ENCODE measurements at places on chromosomes 3 and 15.

DNA sequence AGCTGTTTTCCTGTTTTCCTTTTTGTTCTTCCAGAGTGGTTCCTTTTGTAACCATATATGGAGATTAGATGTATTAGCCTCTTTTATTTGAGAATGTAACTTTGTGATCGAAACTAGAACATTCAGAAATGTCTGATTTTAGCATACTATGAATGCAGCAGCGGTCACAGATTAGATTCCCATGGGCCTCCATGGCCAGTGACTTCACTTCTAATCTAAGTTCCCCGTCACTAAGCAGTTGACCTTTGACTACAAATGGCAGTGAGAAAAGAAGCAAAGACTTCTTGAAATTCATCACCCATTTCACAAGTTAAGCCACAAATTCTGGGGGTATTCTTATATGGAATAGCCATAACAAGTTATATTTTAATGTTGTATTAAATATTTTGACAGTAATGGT is 114.6 kb upstream of the FLNB start:
- DNase-seq, result no peak

- DNase-seq, result no peak
Measured at GRCh38 chr3:186142393-186142932, 33.6 kb upstream of the ETV5 start.

GRCh38 chr3:10937141-10937825 is 55.3 kb upstream of the SLC6A1 start:
- DNase-seq, result no peak

GRCh38 chr3:10263646-10264363 is 15.5 kb downstream of the TATDN2 start:
- DNase-seq, result peak; percentile 54

- DNase-seq, result no peak
Measured at GRCh38 chr15:37793851-37794250, 140.6 kb upstream of the TMCO5A start.

DNA sequence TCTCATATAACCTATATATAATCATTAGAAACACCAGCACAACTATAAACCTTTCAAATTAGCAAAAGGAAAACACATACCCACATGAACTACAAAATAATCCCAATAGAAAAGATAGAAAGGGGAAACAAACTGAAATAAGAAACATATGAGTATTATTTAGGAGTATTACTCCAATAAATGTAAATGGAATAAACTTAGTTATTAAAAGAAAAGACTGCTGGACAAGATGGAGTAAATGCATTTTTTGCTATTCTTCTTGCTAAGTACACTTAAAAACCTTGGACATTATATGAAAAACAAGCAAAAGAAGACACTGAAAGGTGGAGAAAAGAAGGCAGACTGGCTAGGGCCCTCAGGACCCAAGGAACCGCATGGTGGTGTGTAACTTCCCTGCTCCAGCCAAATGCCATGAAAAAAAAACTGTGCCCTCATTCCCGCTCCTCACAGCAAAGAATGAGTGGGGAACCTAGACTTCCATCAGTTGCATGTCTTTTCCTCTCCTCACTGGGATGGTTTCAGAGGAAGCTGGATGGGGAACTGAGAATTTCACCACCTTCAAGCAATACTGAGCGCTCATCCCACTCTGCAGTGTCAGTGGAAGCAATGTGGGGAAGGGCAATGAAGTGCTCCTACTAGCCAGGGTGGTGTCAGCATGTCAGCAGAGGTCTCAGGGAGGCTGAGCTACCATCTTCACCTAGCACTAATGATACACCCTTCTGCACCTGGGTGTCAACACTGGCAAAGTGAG is 43.7 kb upstream of the ADAMTS17 start:
- DNase-seq, result peak; percentile 26

- DNase-seq, result no peak
Measured at GRCh38 chr3:9937486-9938238, 4.0 kb downstream of the CRELD1 start.

- no peak for DNase-seq
Measured at GRCh38 chr15:31740203-31740602, 290.1 kb upstream of the CHRNA7 start.

DNA sequence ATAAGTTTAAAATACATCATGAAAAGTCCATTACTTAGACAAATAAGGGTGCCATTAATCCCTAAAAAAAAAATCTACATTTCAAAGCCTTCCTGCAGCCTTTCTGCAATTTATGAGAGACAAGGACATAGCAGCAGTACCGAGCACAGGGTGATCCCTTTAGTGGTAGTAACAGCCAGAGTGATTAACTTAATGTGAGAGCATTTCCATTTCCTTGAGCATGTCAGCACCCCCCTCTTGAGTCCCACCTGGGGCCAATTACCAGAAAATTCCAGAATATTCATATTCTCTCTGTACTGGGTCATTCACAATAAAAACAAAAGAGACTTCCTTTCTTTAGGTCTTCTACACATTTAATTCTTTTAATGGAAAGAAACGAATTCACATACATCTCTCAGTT is 546.9 kb upstream of the CCDC54 start:
- no peak for DNase-seq

DNA sequence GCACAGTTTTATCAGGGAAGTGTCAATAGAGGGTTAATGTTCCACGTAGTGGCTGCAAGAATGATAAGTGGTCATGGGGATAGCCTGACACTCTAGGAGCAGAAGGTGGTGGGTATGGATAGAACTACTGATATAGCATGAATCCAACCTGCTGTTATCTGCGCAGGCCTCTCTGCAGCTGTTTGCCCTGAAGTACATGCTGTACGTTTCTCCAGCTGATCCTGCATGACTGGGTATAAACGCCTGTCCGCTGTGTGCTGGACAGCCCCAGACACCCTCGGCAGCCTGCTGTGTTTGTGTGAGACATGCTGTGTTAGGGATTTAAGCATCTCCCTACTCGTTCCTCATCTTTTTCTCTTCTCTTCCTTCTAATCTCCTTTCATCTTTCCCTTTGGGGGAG is 87.1 kb downstream of the LPP start:
- DNase-seq, result no peak

- no peak for DNase-seq
Measured at GRCh38 chr15:44082558-44083157, 112.4 kb downstream of the FRMD5 start.

GRCh38 chr3:169179722-169180121 is 483.8 kb downstream of the MECOM start:
- DNase-seq, result no peak

DNA sequence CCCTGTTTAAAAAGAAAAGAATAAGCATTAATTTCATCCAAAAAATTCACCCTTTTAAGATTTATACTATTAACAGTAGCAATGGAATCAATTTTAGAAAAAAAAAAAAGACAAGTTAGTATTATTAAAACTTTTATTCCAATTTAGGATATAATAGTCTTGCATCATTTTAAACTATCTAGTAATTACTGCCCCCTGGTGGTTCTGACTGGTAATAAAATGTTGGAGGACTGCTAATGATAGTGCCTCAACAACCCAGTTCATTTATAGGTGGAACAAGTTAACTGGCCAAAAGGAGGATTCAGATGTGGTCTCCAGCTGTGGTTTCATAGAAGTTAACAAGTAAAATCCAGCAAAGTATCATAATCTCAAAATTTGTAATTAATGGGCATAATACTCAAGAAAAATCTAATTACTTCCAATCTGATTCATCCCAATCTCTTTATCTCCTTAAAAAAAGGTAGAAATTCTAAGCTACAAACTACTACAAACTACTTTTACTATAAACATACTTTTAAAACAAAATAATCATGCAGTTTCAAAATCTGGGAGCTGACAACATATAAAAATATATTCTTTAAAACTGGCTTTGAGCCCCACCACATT is 30.7 kb upstream of the WDR49 start:
- DNase-seq, result peak; percentile 97

DNA sequence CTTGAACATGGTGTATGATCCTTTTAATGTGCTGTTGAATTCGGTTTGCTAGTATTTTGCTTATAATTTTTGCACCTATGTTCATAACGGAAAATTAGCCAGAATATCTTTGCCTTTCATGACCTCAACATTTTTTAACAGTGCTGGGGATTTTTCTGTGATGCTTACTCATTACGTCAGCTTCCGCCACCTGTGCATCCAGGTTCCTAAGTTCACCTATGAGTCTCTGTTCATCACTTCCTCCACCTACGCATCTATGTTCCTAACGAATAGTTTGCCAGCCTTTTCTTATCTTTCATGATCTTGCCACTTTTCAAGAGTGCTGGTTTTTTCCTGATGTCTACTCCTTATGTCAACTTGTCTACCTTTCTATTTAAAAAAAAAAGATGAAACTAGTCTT is 16.5 kb downstream of the AADACL2 start:
- no peak for DNase-seq

DNA sequence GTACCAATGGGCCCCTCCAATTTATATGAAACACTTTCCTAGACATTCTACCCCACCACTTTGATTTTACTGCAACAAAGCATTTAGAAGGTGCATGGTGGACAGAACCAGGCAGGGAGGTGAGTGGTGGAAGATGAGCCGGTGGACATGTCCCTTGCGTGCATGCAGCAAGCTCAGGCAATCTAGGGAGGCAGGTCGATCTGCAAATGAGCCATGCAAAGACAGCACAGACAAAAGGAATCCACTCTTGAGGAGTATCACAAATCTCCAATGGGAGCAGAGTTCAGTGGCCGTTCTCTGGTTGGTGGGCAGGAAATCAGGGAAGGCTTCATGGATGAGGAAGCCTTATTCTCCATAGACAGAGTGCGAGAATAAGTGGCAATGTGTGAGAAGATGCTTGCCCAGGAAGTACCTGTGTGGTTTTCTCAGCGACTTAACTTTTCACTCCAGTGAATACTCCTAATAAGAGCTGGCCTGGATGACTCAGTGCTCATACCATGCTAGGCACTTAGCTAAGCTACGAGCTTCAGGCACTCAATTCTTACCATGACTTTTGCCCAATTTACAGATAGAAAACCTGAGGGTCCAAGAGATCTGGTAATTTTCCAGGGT is 152.5 kb downstream of the FOXP1 start:
- DNase-seq, result no peak

DNA sequence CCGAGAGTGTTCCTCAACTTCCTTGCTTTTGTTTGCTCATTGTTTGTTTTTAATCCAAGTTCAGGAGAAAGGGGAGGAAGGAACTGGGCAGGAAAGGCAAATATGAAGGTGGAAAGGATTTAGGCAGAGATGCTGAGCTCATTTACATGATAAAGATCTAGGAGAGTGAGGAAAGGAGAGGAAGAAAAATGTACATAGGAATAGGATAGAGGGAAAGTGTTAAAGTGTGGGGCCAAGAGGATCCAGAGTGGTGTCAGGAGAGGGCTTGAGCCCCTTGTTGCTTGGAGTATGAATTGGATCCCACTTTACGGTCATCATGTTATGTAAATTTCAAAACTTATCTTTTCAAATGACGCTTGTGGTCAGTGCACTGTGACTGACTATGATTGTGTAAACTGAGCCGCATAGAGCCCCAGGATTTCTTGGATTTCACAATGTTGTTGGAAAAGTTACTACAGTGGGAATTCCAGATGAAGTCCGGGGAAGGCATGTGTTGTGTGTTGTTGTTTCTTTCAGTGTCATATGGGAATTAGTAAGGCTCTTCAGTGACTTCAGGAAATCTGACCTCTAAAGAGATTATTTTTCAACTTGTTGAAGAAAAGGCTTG is 15.0 kb upstream of the PLD1 start:
- peak; percentile 96 for DNase-seq

DNA sequence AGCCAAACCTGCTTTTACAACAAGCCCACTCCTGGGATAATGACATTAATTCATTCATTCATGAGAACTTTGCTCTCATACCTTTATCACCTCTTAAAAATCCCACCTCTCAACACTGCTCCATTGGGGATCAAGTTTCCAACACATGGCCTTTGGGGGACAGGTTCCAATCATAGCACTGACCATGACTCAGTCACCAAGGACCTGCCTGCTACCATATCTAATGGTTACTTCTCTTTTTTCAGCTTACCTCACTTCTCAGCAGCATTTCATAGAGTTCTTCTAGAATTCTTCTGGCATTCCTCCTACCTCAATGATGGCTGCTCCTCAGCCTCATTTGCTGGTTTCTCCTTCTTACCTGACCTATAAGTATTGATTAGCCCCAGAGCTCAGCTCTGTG is 36.9 kb upstream of the RYK start:
- DNase-seq, result peak; percentile 11

GRCh38 chr3:151878465-151878864 is 5.0 kb downstream of the SUCNR1 start:
- DNase-seq, result no peak

GRCh38 chr3:143276592-143276991 is 157.0 kb downstream of the CHST2 start:
- DNase-seq, result no peak

DNA sequence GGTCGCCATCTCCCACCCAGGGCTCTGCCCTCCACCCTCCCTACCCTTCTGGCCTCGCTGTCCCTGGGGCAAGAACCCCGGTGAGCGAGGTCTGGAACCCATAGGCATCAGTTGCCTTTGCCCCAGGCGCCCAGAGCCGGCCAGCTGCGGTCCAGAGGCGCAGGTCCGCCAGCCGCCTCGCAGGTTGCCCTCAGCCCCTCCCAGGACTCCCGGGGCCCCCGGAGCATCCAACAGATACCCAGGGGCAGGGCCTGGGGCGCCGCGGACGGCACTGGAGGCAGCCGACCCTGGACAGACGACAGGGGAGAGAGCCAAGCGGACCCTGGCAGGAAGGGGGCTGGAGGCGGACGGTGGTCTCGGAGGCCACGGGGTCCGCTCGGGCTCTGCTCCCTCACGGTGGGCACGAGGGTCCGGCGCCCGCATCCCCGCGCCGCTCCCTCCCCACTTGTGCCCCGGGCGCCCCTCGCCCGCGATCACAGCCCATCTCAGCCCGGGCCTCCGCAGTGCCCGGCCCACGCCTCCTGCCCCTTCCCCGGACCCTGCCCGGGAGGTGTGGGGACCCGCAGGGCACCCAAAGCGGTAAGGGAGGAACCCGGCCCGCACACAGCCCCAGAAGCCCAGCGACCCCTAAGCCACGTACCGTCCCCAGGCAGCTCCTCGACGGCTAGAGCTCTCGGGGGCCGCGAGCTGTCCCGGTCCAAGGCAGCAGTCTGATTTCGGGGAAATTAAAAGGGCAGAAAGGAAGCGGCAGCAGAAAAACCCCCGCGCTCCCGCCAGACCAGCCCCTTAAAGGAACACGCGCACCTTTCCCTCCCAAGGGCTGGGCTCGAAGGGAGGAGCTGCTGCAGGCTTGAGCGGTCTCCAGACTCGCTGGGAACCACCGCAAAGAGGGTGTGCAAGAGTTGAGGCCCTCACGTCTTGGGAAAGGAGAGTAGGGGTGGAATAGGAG is at the start of gene HAPLN3:
Gene HAPLN3 (minus strand): TSS at position 726 of the 949 bp plus-strand sequence. CDS start 8,246 bp downstream, outside the sequence.
- DNase-seq, result peak; percentile 18

GRCh38 chr3:89165636-89166263 is 58.3 kb downstream of the EPHA3 start:
- DNase-seq, result no peak

- DNase-seq, result no peak
Measured at GRCh38 chr15:49748791-49749190, 127.9 kb downstream of the DTWD1 start.

- DNase-seq, result peak; percentile 69
Measured at GRCh38 chr3:197298341-197298944, at the start of gene DLG1. Gene DLG1 (minus strand): TSS chr3:197298612. CDS start chr3:197297204, 1,408 bp downstream.

GRCh38 chr3:8191406-8191805 is 310.2 kb upstream of the LMCD1 start:
- no peak for DNase-seq

GRCh38 chr15:53473435-53473834 is 286.0 kb downstream of the WDR72 start:
- DNase-seq, result no peak

- no peak for DNase-seq
Measured at GRCh38 chr3:152557302-152557999, 277.5 kb upstream of the P2RY1 start.

- no peak for DNase-seq
Measured at GRCh38 chr3:134644731-134645514, 5.9 kb downstream of the KY start.

- no peak for DNase-seq
Measured at GRCh38 chr3:112829046-112829445, 17.6 kb downstream of the CD200R1L start.

All from inflammatory macrophage treated with lipopolysaccharide for 1 hour (primary cell).